ENCODE measurements at places on chromosomes 6 and 20.

GRCh38 chr6:112563368-112563767, 216.2 kb downstream of the RFPL4B start:
- DNase-seq, result no peak

DNA sequence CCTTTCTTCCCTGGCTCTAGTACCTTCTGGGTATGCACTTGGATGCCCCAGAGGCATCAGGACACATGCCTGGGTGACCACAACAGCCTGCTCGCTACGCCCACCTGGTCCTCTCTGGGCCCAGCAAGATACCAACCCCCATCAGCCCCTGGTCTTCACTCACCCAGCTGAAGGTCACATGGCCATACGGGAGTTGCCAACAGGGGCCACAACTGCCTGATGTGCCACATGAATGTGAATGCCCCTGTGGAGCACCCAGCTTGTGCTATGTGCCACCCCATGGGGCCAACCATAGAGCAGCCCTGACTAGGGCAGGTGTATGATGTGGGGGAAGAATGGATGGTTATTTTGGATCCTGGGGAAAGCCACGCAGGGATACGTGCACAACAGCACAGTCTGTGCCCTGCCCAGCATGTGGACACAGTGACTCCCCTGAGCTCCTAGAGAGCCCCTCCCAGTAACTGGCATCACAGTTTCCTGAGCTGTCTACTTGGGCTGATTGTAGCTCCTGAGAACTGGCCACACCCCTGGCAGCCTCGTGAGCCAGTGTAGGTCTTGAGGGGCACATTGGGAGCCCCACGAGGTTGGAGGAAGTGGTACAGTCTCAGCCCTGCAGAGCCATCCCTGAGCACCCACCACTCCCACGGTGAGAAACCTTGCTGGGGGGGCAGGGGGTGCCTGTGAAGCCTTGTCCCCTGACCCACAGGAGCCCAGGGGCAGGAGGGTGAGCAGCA, 10.5 kb upstream of the PCMTD2 start:
- no peak for DNase-seq

DNA sequence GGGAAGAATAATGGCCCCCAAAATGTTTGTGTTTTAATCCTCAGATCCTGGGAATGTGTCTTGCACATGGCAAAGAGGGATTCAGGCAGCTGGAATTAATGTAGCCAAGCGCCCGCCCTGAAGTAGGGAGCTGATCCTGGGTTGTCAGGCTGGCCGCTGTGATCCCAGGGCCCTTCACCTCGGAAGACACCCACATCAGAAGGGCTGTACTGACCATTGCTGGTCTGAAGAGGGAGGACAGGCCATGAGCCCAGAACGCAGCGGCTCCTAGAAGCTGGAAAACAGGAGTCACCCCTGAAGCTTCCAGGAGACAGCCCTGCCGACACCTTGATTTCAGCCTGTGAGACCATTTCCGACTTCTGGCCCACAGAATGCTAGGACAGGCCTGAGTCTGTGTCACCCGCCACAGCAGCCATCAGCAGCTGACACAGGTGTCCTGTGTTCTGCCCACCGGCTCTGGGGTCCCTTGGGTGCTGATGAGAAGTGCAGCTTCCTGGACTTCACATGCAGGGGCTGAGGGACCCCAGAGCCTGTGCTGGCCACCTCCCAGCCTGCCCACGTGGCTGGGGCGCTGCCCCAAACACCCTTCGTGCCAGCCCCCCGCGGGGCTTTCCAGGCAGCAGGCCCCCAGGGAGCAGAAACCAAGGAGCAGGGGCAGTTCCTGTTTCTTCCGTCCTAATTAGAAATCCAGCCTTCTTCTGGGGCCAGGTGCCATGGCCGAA, 86.3 kb downstream of the ERMARD start:
- no peak for DNase-seq

- DNase-seq, result no peak
Measured at GRCh38 chr6:135909737-135910387, 58.4 kb downstream of the PDE7B start.

- DNase-seq, result no peak
Measured at GRCh38 chr20:2972126-2972525, 71.3 kb upstream of the GNRH2 start.

DNA sequence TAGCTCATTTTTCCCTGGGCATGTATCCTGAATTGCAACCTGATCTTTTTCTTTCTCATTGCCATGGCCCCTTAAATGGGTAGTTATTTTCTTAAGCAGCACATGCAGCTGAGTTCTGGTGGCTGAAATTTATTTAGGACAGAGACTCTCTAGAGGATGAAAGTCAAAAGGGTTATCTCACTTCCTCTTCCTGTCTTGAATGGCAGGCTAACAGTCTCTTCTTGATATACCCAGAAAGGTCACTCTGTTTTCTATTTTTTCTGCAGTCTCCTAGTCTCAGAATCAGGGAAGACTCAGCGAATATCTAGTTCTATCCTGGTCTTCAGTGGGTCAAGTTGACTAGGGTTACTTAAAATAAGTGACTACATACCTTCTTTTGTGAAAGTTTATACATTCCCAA, 243.3 kb downstream of the EPHA7 start:
- no peak for DNase-seq

GRCh38 chr6:112485827-112486212, 138.7 kb downstream of the RFPL4B start:
- no peak for DNase-seq

Measured in AG04450 (cell line).